Epithelial cell of alveolus of lung (primary cell): ENCODE measurements at places on chromosomes 12 and 14. TPM values are rescaled to one million over a fixed set of nuclear protein-coding genes. Genes with fewer than 3 reads are reported as not detected.

The ITGB7 gene
- total RNA-seq, result not detected in 2 replicates

The GDF3 gene
- not detected in 2 replicates for total RNA-seq

The TM9SF1 gene
- 67.5 and 79.2 TPM in 2 replicates for total RNA-seq

The RAB15 gene
- 2.1 and 3.6 TPM in 2 replicates for total RNA-seq

The SERPINA1 gene
- total RNA-seq, result 0.24 and 5.3 TPM in 2 replicates

The SIX1 gene
- total RNA-seq, result 2.4 and 10.5 TPM in 2 replicates
